ENCODE measurements at places on chromosomes 7 and 10.

DNA sequence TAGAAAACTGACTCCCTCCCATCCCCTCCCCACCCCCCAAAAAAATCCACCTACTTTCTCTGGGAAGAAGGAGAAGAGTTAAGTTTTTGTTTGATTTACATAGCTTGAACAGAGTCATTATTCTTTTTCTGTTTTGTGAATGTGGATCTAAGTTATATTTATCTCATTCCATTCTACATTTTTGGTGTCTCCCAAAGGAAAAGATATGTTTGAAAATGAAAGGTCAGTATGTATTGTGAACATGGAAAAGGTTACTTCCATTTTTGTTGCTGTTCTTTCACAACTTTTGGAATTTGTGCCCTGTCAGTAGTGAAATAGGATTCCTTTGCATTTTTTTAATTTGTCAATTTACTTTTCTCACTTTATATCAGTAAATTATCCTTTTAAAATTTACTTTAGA, 547.9 kb downstream of the SUGCT start:
- no peak for DNase-seq

DNA sequence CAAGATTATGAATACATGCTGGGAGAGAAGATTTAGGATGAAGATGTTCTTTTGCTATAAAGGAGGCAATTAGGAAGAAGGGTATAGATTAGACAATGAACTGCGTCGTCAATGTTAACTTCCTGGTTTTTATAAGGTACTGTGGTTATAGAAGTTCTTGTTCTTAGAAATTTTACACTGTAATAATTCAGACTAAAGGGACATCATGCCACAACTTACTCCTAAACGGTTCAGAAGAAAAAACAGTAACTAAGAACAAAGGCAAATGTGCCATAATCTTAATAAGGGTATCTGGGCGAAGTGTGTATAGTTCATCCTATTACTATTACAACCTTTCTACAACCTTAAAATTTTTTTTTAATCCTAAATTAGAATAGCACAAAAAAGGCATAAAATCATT, 31.3 kb upstream of the DDC start:
- DNase-seq = no peak

- DNase-seq = no peak
Observed at GRCh38 chr10:109412353-109412752, 511.0 kb downstream of the XPNPEP1 start.

DNA sequence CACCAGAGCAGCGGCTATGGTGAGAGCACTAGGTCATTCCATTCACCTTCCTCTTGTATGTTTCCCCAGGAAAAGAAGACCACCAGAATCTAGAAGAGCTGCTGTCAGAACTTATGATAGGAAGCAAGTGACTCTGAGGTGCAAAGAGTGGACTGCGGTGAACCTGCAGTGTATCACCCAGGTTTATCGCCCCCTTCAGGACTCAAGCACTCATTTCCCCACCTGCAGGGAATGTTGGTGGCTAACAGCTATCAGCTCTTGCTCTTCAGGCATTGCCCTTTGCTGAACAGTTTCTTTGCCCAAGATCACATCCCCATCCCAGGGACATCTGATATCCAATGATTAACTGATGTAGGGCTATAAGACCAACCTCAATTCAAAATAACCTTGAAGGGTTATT, 66.3 kb upstream of the IL6 start:
- no peak for DNase-seq

DNA sequence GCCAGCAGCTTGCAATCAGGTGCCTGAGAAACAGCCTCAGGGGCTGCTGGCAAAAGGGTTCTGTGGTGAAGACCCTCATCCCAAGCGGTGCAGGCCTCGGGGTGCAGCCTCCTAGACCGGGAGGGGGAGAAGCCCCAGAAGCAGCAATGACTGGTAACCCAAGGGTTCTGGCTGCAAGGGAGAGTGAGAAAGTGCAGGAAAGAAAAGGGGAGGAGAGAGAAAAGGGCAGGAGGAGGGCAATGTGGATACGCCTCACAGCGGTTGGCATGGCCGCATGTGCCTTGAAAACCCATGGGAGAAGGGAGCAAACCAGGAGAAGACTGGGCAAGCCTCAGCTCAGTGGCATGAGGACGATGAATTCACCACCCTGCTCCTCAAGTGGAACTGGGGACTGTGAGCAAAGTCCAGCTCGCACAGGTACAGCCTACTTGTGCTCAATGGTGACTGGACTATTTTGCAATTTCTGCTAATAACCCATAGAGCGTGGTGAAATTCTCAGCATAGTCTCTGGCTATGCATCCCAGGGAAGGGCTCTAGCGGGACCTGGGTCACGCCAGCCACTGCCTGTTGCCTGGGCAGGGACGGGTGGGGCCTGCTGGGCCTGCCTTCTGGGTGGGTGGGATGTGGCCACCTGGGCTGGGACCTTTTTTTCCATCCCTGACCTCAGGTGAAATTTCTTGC, 6.2 kb downstream of the CLRN3 start:
- DNase-seq = no peak

DNA sequence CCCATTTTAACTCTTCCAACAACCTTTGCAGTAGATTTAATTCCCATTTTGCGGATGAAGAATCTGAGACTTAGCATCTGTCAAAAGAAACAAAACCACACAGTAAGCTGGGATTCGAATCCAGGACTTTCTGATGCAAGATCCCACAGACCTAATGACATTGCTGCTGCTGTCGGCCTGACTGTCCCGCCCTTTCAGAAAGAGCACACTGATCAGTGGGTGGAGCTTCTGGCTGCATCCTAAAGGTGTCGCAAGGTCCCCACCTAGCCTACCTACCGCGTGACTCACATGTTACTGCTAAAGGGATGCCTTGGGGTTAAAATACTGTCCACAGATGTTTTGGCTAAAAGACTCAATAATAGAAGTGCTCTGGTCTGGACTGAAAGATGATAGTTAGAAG, 134.7 kb downstream of the EMX2 start:
- DNase-seq = no peak

GRCh38 chr10:116126239-116126638, 146.8 kb downstream of the GFRA1 start:
- DNase-seq = no peak

DNA sequence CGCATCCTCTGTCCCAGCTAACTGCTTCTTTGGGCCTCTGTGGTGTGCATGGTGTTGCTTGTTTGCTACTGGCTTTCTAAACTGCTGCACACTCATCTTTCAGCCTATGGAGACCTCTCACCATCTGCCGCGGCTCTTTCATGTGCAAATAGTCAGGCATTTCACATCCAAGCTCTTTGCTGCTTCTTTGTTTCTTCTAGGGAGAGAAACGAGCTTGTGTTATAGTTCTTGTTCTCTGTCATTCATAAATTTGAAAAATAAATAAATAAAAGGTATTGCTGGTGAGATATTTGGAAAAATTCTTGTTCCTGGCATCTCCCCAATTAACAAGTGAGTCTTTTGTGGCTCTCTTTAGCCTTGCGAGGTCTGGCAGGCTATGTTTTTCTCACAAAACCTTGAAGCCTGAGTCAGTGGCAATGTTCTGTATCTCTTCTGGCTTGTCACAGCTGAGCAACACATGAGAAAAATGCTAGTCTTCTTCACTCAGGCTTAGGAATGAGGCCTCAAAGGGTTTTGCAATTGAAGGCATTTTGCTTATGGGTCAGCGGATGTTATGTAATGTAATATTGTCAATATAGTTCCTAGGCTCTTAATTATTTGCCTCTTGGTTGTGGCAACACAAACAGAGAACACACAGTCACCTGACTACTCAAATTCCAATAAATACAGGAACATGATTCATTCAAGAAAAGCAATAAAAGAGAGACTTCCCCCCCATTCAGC, 274.0 kb downstream of the FRMD4A start:
- DNase-seq = no peak

- DNase-seq = peak; percentile 80
Observed at GRCh38 chr7:30548845-30549244, 44.2 kb upstream of the GGCT start.

GRCh38 chr7:22435720-22436119, 64.3 kb downstream of the STEAP1B start:
- no peak for DNase-seq

DNA sequence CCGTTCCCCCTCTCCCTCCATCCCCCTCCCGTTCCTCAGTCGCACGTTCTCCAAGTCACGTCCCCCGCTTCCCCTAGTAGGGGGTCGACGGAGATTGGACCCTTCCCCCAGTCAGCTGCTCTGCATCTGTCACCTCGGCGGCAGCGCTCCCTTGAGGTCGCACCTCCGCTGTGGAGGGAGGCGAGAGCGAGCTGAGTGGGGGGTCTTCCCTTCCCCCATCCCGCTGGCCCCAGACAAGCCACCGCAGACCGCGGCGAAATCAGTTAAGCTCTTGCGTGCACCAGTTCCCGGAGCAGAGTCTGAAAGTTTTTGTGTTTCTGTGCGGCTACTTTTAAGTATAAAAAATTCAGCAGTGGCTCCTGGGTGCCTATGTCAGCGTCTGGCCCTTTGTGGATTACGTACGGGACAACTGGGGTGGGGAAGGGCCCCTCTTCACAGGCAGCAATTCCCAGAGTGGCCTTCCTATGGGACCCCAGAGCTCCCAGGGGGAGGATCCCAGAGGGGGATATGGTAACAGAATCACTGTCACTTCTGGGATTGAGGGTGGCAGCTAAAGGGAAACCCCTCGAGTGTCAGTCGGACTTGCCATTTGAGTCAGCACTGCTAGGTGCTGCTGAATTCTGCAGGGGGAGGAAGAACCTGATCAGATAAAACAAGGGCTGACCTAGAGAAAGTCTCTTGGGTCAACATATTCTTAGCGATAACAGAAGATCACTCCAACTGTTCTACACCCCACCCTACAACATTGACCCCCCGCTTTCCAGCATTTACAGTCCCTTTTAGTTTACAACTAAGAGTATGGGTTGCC, 12.5 kb upstream of the DDIT4 start:
- DNase-seq = peak; percentile 51

DNA sequence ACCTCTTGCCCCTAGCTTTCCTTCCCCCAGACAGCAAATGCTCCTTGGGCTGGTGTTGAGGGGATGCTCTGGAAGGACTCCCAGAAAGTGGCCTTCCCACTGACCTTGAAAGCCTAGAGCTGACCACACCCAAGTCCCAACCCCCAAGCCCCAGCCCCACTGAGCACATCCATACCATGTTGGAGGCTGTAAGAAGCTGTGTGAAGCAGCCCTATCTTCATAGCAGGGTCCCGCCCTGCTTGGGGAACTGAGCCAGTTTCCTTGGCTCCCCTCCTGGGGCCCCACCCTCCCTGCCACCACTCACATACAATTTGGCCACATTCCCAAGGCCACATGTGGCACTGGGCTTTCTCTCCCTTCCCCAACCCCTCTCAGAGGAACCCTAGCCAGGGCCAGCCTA, 72.3 kb upstream of the CACUL1 start:
- no peak for DNase-seq

- no peak for DNase-seq
Observed at GRCh38 chr10:12473491-12473890, 124.1 kb downstream of the CAMK1D start.

GRCh38 chr10:128035557-128035973, 90.7 kb downstream of the MKI67 start:
- DNase-seq = no peak

GRCh38 chr7:40680657-40681056, 545.9 kb downstream of the SUGCT start:
- DNase-seq = no peak

DNA sequence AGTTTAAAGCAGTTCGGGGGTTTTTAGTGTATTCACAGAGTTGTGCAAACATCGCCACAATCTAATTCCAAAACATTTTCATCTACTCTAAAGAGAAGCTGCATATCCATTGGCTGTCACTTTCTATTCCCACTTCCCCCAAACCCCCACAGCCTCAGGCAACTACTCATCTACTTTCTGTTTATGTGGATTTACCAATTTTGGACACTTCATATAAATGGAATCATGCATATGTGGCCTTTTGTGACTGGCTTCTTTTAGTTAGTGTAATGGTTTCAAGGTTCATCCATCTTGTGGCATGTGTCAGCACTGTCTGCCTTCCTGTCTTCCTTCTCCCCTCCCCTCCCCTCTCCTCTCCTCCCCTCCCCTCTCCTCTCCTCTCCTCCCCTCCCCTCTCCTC, 78.5 kb upstream of the FZD1 start:
- DNase-seq = no peak

DNA sequence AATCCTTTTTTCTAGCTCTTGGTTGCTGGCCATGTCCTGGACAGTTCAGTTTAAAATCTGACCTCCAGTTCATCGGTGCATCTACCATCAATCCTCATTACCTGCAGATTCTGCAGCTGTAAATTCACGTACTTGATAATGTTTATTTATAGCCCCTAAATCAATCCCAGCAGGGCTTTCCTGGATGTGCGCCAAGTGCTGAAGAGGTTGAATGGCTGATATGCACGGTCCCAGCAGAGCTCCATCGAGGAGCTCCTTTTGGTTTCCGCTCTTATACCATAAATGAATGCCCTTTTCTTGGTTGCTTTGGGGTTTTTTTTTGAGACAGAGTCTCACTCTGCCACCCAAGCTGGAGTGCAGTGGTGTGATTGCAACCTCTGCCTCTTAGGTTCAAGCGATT, 91.2 kb upstream of the CCZ1B start:
- DNase-seq = no peak

DNA sequence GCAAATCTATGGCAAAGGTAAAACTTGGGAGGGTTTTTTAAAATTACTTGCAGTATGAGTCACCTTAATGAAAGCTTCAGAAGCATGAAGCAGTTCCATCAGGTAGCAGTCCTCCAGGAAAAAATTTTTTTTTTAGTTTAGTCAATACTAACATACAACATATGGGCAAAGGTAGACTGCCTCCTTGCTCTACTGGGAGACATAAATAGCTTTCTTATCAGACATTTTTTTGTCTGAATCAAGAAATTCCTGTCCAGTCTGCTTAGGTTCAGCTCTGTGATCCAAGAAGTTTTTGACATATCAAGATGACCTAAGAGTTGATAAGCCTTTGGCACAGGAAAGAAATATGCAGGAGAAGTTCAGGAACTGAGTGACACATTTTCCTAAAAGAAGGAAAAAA, 171.5 kb upstream of the TCF7L2 start:
- DNase-seq = no peak

DNA sequence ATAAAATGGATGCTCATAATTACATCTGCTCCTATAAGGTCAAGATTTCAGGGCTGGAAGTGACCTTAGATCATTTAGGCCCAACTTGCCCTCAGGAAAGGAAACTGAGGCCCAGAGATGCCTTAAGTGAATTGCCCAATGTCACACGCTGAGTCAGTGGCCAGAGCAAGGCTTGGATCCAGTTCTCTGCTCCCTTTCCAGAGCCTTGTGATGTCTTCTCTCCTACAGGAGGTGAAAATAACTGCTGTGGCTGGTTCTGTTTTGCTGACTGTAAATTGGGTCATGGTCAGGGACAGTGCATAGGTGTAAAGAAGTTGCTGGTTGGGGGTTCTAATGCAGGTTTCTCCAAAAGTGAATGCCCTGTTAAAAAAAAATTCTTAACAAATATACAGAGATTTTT, 91.3 kb downstream of the TCF7L2 start:
- DNase-seq = no peak

GRCh38 chr10:11147722-11148121, 130.1 kb downstream of the CELF2 start:
- no peak for DNase-seq

- DNase-seq = no peak
Observed at GRCh38 chr7:103805346-103805745, 184.1 kb downstream of the RELN start.

All from anterior cingulate cortex (tissue), 58 donors.